ENCODE measurements at places on chromosomes 2 and 18.

- no peak for DNase-seq
Measured at GRCh38 chr2:6639929-6640620, 225.6 kb downstream of the CMPK2 start.

GRCh38 chr18:12520442-12520992 lies 112.8 kb downstream of the PRELID3A start:
- no peak for DNase-seq

DNA sequence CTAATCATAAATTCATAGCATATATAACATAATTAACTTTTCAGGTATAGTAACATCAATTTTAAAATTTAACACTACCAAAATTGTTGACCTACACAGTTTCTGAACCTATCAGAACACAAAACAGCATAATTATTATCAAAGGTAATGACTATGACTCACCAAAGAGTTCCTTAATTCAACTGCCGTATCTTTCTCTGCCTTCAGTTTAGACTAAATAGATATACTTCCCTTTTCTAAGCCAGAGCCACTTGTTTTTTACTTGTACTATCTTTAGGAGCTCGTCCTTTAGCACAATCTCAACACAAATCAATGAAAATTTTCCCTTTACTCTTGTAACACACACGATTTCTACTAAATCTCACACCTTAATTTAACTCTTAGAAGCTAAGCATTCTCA lies 54.4 kb downstream of the CCDC88A start:
- no peak for DNase-seq

DNA sequence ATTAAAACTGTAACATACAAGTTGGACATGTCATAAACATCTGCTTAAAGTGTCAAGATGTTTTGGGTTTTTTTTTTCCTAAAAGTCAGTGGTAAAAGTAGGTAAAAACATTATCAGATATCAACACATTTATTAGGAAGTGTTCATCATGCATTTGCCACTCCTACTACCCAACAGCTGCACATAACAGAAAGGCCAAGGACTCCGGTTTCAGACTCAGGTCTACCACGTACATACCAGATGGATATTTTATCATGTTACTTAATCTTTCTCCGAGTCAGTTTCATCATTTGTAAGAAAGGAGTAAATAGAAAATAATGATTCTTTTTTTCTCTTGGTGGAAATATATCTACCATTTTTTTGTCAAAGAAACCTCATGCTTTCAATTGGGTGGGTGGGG lies 192.3 kb downstream of the UBE2E3 start:
- DNase-seq = no peak

DNA sequence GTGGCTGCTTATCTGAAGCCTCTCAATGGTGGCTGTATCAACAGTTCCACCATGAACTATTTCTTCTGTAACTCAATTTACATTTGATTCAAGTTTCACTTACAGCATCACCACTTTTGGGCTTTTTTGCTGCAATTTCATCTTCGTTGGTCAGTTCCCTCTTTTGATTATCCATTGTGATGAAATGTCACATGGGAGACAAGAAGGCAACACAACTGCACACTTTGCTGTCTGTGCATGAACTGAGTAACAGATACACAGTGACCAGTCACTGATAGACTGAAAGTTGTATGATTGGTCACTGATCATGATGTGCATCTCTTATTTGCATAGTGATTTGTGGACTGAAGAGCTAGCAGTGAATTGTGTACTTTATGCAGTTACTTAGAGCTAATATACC lies 130.7 kb upstream of the RNF152 start:
- DNase-seq = no peak

- DNase-seq = no peak
Measured at GRCh38 chr18:6431659-6432318, 17.1 kb upstream of the L3MBTL4 start.

- DNase-seq = no peak
Measured at GRCh38 chr2:99403084-99403483, 65.9 kb downstream of the EIF5B start.

Measured in amniotic stem cell (primary cell).